ENCODE measurements at places on chromosomes 13 and 19.

DNA sequence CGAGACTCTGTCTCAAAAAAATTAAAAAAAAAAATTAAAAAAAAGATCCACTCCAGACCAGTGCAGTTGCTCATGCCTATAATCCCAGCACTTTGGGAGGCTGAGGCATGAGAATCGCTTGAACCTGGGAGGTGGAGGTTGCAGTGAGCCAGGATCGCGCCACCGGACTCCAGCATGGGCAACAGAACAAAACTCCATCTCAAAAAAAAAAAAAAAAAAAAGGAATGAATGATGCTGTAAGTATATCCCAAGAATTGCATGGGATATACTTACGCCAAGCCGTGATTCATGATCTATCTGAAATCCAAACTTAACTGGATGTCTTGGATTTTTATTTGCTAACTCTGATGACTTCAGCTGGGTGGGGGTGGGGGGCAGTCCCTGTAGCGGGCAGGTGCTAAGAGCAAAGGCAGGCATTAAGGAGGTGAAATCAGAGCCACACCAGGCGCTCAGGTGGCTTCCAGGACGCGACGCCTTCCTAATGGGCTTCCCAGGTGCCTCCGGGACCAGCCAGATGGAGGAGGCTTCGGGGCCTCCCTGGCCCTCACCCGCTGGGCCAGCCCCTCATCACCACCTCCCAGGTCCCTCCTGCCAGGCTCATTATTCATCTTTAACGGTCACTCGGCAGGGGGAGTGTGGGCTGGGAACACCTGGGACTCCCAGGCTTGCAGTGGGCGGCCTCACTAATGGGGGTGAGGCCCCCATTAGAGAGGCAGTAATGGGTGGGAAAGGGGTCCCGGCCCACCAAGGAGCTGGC lies 11.4 kb upstream of the FUT5 start:
- no peak for DNase-seq

- no peak for DNase-seq
Measured at GRCh38 chr19:29421196-29421545, 104.6 kb upstream of the VSTM2B start.

DNA sequence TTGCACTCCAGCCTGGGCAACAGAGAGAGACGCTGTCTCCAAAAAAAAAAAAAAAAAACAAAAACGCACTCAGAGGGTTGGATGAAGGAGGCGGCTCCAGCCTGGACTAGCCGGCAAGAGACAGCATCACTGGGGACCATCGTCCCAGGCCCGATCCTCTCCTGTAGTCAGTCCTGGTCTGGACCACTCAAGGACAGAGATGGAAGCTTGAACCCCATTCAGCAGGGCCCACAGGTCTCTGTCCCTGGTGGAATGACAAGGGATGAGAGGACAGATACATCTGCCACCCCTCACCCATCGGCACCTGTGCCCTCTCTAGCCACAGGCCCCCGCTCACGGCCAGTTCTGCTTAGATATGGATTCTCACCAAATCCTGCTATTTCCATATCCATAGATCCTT lies 14.0 kb downstream of the ADGRE5 start:
- DNase-seq: no peak

DNA sequence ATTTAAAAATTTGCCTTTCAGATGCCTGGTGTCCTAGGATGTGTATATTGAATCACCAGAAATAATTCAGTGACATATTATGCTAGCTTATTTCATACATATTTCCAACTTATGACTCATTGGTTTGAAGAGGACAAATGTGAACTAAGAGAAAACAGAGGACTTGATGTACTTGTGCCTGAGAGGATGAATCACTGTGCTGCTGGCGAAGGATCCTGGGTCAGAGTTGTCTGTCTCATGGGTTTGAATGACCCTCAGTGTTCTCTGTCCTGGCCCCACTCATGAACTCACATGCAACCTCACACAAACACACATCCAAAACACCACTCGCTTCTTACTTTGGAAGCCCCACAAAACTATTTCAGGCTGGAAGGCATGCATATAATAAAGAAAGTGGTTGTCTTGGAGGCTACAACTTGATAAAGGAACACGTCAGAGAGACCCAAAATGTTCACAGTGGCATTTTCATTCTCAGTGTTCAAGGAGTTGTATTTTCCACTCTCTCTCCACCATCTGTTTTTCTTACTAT lies 129.0 kb upstream of the SPRY2 start:
- no peak for DNase-seq

GRCh38 chr13:40189426-40189825 lies 477.0 kb downstream of the FOXO1 start:
- no peak for DNase-seq

DNA sequence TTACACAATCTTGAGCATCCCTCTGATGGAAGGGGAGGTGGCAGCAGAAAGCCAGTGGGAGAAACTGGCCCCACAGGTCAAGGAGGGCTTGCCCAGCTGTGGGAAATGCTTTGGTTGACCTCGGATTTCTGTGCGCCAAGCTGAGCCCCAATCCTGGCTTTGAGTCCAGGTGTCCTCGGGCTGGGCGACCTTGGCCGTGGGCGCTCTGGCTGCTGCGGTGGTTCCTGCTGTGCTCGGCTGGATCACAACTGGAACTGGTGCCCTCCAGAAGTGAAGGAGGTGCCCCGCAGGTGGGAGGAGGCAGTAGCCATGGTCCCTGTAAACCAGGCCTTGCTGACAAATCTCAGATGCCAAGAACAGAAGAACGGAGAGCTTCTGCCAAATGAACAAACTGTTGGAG lies 56.4 kb downstream of the ZNF676 start:
- no peak for DNase-seq

DNA sequence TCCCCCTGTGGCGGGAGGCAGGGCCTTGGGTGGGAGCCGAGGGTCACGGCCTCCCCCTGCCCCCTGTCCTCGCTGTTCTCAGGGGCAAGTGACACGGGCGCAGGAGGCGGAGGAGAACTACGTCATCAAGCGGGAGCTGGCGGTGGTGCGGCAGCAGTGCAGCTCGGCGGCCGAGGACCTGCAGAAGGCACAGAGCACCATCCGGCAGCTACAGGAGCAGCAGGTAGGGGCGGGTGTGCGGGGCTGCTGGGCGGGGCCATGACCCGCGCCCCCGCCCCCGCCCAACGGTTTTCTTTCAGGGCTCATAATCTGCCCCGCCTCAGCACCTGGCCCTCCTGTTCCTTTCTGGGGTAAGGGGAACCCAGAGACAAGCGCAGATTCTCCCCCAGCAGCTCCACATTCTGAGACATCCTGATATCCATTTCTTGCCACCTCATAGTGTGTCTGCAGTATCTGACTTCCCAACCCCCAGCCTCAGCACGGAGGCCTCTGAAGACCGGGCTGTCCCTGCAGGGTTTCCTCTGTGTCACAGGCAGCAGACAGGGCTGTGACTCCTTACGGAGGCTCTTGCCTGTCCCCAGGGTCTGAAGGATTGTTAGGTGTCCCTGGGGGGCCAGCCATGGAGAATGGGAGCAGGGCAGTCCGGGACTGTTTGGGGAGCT lies 15.9 kb downstream of the PRR36 start:
- no peak for DNase-seq

Data from NCI-H187 (cell line).